Effector memory CD4-positive, alpha-beta T cell (primary cell): ENCODE measurements at places on chromosomes 6 and 20.
A peak's percentile ranks its signal among the peaks of the same experiment; 100 is the strongest.

GRCh38 chr6:89613790-89614189 is 24.8 kb downstream of the LYRM2 start:
- no peak for DNase-seq

GRCh38 chr6:76792394-76792793 is 670.9 kb downstream of the HTR1B start:
- no peak for DNase-seq

DNA sequence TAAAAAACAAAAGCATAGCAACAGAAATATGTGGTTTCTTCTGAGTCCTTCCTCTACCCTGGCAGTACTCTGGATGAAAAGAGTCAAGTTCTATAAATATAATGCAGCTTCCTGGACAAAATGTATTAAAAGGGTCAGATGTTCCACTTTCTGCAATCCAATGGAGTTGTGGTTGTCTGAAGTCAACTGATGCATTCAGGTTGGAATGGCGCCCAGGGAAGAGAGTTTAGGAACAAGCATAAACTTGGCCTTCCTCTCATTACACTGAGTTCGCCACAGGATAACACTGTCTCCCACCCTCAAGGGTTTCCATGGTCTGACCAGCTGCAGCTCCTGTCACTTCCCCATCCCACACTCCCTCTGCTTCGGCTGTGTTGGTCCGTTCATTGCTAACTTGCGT is 66.4 kb downstream of the PLEKHG1 start:
- no peak for DNase-seq

DNA sequence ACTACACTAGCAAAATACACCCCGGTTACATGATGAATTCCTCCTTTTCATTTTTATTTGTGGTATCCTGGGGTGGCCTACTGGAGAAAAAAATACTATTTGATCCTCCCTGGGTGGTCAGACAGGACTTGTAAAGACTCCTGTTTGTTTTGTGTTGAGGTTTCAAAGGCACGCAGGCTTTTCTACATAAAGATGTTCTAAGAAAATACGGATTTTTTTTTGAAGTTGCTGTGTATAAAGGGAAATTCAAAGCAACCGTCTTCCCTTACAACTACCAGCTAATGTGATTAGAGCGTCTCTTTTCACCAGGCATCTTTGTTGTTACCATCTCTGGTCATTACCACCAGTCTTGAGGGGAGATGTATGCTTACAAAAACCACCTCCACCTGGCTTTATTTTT is 187.1 kb downstream of the SOX4 start:
- no peak for DNase-seq

GRCh38 chr20:53985150-53985518 is 85.3 kb downstream of the BCAS1 start:
- DNase-seq: no peak

DNA sequence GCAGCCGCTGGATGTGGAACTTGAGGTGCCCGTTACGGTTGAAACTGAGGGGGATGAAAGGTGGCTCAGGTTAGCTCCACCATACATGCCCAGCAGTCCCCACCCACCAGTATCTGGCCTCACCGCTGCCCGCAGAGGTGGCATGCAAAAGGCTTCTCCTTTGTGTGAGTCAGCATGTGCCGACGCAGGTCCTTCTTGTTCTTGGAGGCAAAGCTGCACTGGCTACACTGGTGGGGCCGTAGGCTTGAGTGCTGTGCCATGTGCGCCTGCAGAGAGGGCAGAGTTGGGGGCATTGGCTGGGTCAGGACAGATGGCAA is 15.8 kb downstream of the PCIF1 start:
- DNase-seq: no peak

GRCh38 chr20:13231031-13231752 is 10.1 kb downstream of the ISM1 start:
- peak; percentile 26 for DNase-seq
